Brain (organoid and tissue), 16 donors: ENCODE measurements at places on chromosomes 11 and 22. TPM values are rescaled to one million over a fixed set of nuclear protein-coding genes. Genes with fewer than 3 reads are reported as not detected.

TCN1 gene
- polyA plus RNA-seq = not detected

IL10RA gene
- 2.6 TPM for polyA plus RNA-seq

MRGPRD gene
- not detected for polyA plus RNA-seq

LARGE2 gene
- polyA plus RNA-seq = 1.2 TPM

GAL gene
- 0.44 TPM for polyA plus RNA-seq

SLC22A25 gene
- polyA plus RNA-seq = not detected

TXNRD2 gene
- polyA plus RNA-seq = 22.2 TPM

OR8J3 gene
- not detected for polyA plus RNA-seq

TTC12 gene
- polyA plus RNA-seq = 4.9 TPM

TTLL12 gene
- 41.0 TPM for polyA plus RNA-seq

FAR1 gene
- polyA plus RNA-seq = 7.0 TPM

CRY2 gene
- polyA plus RNA-seq = 18.2 TPM

SMIM35 gene
- 1.1 TPM for polyA plus RNA-seq

WT1 gene
- polyA plus RNA-seq = not detected

TSGA10IP gene
- polyA plus RNA-seq = not detected
